ENCODE measurements at places on chromosomes 12 and 14.

GRCh38 chr12:100234591-100235304, 32.1 kb downstream of the DEPDC4 start:
- no peak for DNase-seq

DNA sequence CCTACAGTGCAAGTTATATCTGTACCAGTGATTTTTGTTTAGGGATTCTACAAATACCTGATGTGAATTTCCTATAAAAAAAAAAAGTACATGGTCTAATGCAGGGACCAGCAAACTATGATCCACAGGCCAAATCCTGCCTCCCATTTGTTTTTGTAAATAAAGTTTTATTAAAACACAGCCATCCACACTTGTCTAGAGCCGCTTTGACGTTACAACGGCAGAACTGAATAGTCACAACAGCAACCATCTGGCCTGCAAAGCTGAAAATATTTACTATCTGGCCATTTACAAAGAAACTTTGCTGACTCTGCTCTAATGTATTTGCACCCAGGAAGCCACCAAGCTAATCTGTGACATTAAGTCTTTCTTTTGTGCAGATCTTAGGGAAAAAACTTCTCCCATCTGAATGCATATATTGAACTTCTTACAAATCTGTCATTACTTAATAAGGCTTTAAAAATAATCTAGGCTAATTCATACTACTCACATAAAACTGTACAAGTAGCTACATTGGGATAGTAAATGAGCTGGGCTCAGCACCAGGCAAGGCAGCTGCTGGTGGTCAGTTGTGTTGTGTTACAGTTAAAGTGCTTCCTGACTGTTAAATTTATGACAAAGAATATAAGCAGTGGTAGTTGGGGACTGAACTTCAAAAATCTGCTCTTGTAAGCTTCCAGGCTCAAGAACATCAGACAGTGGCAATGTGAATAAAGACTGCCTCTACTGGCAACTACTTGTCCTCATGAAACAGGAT, 303.3 kb downstream of the MED13L start:
- DNase-seq = no peak

- no peak for DNase-seq
These were observed 77.5 kb upstream of the MAP1LC3B2 start for GRCh38 chr12:116481726-116482125.

DNA sequence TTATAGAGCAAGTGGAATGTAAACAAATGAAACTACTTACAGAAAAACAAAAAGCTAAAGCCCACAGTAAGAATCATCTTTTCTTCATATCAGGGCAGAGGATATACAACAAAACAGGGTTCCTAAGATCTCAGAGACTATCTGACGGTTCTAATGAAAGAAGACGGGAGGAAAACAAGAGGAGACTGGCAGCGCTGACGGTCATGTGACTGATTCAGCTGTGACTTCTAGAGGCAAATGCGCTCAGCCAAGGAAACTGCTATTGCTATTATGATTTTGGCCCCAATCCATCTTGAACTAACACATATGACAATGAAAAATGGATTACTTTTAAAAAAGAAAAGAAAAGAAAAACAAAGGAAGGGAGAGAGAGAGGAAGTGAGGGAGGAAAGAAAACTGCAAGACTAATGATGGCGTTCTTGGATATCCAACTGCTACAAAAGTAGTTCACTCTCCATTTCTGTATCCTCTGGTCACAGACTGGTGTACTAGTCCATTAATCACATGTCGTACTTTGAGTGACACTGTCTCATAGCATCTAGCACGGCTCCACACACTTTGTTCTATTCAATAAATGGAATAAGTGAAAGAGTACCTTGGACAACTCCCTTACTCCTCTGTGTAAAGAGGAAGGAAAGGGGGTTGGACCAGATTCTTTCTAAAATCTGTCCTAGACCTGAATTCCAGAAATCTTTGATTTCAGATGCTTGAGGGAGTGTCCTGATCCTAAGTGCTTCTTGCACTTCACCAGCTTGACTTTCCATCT, 119.3 kb downstream of the DAD1 start:
- DNase-seq = no peak

GRCh38 chr14:74548881-74549280, 55.3 kb downstream of the ISCA2 start:
- no peak for DNase-seq

- DNase-seq = no peak
These were observed 11.5 kb upstream of the KRT80 start for GRCh38 chr12:52203079-52203921.
